ENCODE measurements at places on chromosomes 2 and 18.
A peak's percentile ranks its signal among the peaks of the same experiment; 100 is the strongest.

- peak; percentile 80 for DNase-seq
Measured at GRCh38 chr18:70363861-70364260, 75.0 kb downstream of the SOCS6 start.

- no peak for DNase-seq
Measured at GRCh38 chr2:204634564-204634963, 89.3 kb downstream of the PARD3B start.

GRCh38 chr2:193253014-193253530 lies 1058.3 kb upstream of the TMEFF2 start:
- no peak for DNase-seq

- DNase-seq = no peak
Measured at GRCh38 chr2:204566439-204566838, 21.2 kb downstream of the PARD3B start.

DNA sequence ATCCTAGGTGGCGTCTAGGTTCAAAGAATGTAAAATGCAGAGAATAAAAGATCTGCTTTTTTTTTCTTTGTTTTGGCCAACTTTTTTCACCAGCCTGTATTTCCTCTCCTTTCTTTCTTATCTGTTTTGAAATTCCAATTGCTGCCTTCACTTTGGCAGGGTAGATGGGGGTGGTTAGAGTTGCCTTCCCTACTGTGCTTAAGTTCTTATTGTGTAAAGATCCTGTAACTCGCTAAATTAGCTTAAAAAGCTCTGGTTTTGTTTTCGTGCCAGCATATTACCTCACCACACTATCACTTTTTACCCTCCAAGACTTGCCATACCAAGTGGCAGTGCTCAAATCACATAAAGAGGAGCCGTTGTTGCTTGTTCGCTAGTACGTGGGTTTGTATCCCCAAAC lies 921.7 kb downstream of the DPP10 start:
- no peak for DNase-seq

- peak; percentile 70 for DNase-seq
Measured at GRCh38 chr2:148720501-148721001, 76.0 kb downstream of the EPC2 start.

DNA sequence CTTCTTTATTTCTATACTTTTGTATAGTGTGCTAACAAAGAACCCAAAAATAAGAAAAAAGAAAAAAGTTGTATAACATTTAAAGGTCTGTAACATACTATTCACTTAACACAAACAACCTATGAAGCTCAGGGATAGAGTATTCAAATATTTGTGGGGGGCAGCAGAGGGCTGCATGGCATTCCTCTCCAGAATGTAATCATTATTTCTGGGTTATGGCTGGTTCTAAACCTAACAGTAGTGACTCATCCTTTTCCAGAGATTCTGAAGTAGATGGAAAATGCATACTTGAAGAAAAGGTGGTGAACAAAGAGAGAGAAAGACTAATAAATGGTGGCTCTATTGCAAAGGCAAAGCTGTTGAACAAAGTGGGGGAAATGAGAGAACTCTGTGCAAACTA lies 249.4 kb downstream of the NRXN1 start:
- no peak for DNase-seq

GRCh38 chr2:167190053-167190452 lies 301.8 kb downstream of the XIRP2 start:
- peak; percentile 96 for DNase-seq

DNA sequence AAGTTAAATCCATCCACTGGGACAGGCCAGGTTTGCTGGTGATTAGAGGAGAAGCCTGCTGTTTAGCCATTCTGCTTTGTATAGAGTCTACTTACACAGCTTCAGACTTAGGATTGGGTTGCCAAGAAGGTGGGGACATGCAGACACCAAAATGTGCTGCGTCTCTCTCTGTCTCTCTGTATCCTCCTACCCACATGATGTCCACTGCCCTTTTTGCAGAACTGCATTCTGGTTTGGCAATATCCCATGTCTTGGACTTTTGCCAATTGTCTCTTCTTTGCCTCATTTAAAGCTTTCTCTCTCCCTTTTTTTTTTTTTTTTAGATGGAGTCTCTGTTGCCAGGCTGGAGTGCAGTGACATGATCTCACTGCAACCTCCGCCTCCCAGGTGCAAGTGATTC lies 261.1 kb upstream of the FN1 start:
- no peak for DNase-seq

GRCh38 chr18:37666451-37666850 lies 100.9 kb upstream of the CELF4 start:
- DNase-seq = no peak

DNA sequence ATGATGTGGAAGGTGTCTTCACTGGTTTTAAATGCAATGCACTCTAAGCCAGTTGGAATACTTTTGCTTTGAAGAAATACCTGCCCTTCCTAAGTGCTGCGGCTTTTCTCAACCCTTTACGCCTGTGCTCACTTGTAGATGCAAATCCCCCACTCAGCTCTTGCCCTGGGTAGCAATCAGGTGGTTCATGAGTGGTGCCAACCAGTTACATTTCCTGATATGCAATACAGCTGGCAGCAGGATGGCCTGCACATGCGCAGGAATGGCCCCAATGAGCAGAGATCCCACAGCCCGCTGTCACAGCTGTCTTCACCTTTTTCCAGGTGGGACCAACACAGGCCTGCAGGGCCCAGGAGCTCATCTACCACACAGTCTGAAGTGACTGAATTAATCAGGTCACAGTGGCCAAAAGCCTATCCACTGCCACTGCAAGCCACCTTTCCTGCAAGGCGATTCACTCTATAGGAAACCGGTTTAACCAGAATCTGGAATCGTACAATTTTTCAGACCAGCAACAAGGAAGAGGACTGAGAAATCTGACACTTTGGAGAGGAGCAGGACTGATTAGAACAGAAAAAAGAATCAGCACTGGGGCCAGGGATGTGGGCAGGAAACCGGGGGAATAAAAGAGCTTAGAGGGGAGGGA lies 247.8 kb downstream of the MYT1L start:
- DNase-seq = no peak

GRCh38 chr2:6924101-6924923 lies 7.1 kb downstream of the RNF144A start:
- no peak for DNase-seq

GRCh38 chr2:9037166-9037565 lies 33.7 kb upstream of the MBOAT2 start:
- no peak for DNase-seq

DNA sequence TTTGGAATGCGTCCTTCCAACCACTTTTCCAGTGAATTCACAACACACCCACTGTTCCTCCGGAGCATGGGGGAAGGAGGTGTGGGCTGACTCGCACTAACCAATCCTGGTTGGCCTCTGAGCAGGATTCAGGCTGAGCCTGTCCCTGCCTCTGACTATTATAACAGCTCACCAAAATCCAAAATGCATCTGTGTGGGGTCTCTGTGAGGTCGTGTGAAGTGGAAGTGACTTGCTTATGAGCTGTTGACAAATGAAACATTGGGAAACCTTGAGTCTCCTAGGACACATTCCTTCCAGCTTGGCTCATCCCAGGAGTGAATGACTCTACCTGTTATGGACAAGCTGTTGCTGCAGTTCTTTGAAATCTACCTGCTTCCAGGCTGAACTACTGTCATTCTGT lies 1.5 kb downstream of the CIDEA start:
- peak; percentile 43 for DNase-seq

GRCh38 chr2:4507661-4508060 lies 804.3 kb downstream of the DCDC2C start:
- no peak for DNase-seq

DNA sequence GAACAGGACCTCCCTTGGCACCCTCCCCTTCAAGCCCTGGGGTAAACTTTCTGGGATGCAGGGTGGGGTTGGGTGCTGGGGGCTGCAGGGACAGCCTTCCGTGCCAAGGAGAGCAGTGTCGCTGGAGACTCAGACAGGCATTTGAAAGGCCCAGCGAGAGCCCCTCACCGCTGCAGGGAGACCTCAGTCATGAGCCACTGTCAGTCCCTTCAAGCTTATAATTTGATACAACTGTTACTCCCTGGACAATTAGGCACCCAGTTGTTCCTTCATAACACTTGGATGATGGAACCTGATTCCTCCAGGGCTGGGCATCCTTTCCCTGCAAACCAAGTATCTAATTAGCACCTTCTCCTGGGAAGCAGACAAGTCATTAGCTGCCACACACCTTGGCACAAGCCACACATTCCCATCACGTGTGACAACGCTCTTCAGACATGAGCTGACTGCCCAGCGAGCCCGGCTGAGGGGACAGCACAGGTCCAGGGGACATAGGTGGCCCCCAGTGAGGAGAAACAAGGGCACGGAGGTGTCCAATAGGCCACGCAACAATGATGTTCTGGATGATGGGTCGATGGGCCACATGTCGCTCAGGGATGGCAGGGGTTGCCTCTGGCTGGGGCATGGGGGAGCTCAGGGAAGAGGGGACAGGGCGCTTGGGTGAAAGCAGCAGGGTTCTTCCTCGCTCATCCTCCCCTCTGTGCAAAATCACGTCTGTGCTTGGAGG lies 59.6 kb downstream of the KCNF1 start:
- no peak for DNase-seq

DNA sequence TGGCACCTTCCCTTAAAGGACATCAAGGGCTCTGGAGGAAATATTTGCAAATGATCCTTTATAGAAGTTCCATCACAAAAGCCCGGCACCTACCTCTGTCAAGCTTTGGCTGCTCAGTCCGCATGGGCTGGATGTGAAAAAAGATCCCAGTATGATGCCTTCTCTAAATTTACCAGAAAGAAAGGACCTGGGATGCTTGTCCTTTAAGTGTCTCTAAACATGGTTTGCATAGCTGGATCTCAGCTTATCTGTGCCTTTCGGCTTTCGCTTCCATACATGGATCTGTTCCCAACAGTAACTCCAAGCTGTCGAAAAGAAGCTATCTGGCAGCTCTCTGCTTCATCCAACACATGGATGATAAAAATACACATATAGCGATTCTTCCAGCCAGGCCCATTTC lies 60.4 kb upstream of the SLC8A1 start:
- peak; percentile 30 for DNase-seq

GRCh38 chr2:213248637-213249036 lies 35.6 kb upstream of the SPAG16 start:
- no peak for DNase-seq

DNA sequence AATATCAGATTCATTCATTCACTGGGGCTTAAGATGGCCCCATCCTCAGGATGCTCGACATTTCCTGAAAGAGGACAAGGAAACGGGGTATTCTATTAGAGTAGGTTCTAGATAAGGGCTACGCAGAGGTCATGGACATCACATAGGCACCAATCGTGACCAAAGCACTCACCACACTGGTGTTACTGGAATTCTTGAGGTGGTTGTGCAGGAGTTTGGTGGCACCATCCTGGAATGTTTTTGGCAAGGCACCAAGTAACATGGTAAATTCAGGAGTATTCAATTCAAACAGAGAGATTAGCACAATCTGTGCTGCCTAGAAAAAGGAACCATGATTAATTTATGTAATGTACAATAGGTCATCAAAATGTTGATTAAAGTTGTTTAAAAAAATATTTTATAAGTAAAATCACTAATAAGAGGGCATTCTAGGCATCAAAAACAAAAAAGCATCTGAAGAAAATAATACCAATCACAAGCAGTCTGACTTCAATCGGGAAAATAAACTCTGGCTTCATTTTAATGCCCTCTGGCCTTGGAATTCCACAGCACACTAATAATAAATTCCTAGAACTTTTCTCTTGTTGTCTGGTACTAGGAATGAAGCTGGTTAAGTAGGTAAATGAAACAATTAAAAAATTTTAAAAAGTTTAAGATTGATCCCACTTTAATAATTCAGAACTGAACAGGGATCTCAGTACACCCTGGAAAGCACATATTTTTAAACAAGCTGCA lies 102.8 kb upstream of the TFCP2L1 start:
- DNase-seq = no peak

DNA sequence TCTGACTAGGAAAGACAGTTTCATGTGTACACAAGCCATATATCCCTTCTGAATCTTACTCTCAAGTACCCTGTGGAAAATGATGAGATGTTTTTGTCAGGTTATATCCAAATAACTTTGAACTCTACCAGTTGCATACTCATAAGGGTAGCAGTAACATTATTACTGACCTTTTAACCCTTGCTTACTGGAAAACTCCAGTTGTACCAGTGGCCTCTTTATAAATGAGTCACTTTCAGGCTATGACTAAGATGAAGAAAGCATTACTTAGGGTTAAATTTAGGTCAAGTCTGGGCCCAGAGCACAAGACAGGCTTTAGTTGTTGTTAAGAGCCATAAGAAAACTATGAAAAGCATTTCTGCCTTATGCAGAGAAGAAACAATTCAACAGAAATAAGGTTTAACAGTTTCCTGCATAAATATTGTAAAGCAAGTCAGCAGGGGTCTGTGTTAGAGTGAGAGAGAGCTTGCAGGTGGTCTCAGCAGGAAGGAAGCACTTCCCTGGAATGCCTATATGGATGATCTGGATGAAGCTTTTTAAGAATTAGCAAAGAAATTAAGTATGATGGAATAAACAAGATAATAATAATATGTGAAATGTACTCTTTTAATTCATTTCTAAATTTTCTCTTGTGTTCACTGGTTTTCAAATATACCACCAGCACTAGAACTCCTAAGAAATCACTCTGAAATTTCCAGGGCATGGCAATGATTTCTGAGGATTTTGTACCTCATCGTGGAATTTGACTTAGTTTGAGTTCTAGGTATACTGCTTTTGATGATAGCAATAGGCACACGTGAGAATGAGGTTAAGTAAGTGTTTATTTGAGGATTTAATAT lies 126.6 kb downstream of the UBE2E3 start:
- peak; percentile 93 for DNase-seq

GRCh38 chr2:18976168-18976961 lies 382.1 kb downstream of the OSR1 start:
- peak; percentile 94 for DNase-seq

- no peak for DNase-seq
Measured at GRCh38 chr18:79026491-79026890, 42.7 kb upstream of the ATP9B start.

- DNase-seq = no peak
Measured at GRCh38 chr2:54967269-54967668, 83.0 kb downstream of the RTN4 start.

DNA sequence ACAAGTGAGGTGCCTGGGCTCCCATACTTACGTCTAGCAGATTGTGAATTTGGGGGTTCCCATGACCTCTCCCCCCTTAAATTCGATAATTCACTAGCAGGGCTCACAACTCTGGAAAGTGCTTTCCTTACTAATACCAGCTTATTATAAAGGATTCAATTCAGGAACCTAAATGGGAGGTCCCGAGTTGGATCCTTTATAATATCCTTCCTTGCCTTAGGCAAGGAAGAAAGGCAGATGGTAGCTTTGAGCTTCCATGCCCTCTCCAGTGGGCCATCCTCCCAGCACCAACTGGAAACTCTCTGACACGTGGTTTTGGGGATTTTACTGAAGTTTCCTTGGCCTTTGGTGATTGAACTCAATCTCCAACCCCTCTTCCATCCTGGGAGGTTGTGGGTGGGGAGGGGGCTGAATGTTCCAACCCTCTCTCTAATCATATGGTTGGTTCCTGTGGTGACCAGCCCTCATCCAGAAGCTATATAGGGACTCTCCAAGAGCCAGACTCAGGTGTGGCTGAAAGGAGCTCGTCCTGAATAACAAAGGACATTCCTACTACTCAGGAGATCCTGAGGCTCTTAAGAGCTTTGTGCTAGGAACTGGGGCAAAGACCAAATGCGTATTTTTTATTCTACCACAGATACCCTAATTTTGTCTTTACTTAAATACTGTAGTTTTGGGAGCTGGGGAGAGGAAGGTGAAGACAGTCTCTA lies 62.2 kb downstream of the HAUS1 start:
- DNase-seq = no peak

All from fibroblast of mammary gland (primary cell).